HepG2 (cell line): ENCODE measurements at places on chromosomes 2 and 18.

GRCh38 chr18:59318460-59319050 lies at the start of gene CPLX4:
CPLX4 (minus strand) TSS chr18:59318649; CDS start chr18:59318462, 187 bp downstream.
- no peak for DNase-seq

DNA sequence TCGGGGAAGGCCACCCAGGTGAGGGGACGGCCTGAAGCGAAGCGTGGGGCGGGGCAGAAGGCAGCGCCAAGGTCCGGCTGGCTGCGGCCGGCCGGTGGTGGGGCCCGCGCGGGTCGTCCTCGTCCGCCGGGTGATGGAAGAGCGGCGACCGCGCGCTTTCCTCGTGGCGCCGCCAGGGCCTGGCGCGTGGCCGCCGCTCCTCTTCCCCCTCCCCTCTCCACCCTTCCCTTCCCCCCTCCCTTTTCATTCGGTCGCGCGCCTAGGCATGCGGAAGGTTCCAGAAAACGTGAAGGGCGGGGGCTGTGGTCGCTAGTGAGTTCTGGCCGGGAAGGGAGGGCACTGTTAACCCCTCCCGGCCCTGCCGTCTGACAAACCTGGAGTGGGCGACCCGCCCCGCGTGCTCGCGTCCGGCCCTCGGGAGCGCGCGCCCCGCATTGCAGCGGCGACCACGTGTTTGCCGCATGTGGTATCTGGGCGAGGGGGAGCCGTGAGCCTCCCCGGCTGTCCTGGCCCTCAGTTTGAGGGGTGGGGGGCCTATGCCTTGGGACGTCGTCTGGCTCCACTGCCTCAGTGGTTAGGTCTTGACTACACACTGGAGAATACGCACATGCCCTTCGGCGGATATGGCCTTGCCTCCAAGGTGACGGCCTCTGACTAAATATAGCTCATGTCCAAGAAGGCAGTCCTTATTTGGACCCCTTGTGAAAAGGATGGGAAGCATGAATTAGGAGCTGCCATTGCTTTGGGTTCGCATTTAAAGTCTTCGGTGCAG lies 579 bp downstream of the MAT2A start:
- peak; percentile 59 for DNase-seq

DNA sequence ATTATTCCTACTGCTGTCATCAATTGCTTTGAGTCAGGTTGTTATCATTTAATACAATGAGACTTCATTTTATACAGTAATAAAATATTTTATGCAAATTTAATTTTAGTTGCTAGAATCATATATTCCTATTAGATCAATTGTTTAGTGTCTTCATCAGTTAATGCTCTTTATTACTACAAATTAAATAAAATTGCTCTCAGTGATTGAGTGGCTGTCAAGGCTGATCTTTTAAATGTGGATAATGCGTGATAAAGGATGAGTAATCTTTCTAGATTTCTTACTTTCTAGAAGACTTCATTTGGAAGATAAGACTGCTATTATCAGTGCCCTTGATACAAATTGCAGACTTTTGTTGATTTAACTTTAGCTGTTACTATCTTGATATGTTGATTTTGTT lies 59.6 kb upstream of the CDH2 start:
- DNase-seq: no peak

DNA sequence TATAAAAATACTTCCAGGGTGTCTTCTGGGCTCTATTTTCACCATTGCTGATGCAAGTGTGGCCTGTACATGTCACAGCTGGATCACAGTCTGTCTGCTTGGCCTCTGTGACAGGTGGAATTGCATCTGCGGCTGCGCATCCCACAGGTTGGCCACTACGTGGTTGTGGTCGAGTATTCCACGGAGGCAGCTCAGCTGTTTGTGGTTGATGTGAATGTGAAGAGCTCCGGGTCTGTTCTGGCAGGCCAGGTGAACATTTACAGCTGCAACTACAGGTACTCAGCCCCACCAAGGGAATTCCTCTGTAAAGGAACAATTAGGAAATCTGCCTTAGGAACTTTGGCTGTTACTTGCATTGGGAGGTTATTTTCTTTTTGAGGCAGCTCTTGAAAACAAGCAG lies 144.5 kb downstream of the LAMA3 start:
- DNase-seq: no peak

GRCh38 chr2:242063436-242063835 lies 193.9 kb downstream of the RTP5 start:
- no peak for DNase-seq

DNA sequence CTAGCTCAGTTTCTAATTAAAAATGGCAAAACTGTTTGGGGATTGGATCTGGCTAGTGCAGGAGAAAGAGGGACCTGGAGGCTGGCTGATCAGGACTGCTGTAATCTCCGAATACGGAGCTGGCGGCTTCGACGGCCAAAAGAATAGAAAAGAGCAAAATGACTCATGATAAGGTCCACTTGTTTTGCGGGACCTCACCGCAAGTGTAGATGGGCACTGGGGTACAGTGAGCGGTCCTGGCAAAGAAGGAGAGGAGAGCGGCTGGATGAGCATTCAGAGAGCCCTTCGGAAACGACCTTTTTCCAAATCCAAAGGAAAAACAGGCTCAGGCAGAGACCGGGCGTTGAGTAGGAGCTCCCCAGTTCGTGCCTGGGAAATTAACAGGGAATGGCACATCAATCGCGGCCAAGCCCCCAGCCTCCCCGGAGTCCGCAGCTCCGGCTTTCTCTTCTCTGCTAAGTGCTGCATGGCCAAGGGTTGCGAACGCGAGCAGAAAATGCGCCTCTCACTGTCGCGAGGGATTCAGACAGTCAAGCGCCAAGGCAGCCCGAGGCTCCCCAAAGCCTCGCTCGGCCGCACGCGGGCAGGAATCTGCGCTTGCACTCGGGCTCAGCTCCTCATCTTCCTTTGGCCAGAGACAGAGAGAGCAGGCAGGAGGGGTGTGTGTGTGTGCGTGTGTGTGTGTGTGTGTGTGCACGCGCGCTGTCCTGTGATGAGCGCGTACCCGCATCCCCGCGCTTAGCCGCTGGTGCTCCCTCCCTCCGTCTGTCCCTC lies 1.8 kb downstream of the DCC start:
- DNase-seq: no peak

DNA sequence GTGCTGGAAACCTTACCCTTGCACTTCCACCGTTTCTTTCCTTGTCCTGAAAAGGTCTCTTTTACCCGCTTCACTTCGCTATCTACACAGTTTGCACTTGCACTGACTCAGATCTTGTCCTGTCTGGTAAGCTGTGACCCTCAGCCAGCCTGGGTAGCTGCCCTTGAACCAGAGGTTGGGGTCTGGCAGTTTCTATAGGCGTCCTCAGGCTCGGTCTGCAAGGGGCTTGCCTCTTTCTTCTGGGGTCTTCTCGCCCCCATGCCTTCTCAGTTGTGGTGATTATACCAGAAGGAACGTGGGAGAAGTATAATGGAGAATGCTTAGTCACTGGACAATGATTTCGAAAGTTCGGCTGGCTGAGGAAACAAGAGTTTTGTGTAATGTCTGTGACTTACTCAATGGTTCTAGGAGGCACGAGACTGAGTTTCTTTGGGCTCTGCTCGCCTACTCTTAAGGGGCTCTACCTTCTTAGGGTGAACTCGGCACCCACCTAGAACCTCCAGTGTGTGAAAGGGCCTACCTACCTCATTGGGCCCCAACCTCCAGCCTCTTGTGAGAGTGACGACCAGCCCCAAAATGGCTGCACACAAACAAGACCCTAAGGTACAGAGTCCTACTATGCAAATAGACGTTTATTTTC lies 6.9 kb upstream of the STAT1 start:
- DNase-seq: peak; percentile 71

DNA sequence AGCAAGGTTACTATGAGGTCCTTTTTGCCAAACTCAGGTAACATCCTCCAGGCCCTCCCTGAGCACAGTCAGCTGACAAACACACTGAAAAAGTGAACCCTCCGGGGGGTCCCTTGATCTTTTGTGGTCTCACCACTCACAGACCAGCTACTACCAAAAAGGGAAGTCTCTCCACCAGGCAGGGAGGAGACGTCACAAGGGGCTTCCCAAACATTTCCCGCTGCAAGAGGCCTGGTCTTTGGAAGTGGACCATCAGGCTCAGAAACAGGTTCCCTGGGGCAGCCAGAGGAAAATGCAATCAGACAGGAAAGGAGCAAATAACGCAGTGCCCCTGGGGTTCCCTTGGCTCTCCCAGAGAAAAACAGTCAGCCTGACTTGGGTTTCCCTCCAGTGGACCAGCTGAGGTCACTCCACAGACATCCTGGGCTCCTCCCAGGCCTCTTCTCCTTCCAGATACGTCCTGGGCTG lies 38.7 kb upstream of the POMC start:
- DNase-seq: no peak

DNA sequence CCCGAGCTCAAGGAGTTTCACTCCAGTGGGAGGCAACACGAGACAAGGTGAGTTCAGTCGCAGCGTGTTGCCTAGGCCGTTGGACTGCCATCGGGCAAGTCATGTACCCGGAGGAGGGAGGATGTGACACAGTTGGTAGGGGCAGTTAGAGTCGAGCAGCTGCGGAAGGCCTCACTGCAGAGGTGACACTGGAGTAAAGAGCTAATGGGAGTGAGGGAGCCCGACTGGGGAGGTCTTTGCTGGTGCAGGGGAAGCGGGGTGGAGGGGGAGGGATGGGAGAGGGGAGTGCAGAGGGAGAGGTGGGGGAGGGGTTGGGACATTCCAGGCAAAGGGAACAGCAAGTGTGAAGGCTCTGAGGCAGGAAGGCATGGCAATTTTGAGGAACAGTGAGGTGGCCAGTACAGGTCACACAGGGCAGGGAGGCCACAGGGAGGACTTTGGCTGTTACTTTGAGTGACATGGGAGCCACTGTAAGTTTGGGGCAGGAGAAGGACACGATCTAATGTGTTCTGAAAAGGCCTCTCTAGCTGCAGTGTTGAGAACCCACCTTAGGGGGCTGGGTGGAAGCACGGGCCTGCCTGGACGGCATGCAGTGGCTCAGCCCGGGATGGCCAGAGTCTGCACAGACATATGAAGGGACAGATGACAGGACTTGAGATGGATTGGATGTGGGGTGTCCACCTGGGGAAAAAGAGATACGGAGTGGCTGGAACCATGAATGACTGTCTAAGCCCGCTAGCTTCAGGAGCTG lies 61.1 kb downstream of the KCNF1 start:
- no peak for DNase-seq

DNA sequence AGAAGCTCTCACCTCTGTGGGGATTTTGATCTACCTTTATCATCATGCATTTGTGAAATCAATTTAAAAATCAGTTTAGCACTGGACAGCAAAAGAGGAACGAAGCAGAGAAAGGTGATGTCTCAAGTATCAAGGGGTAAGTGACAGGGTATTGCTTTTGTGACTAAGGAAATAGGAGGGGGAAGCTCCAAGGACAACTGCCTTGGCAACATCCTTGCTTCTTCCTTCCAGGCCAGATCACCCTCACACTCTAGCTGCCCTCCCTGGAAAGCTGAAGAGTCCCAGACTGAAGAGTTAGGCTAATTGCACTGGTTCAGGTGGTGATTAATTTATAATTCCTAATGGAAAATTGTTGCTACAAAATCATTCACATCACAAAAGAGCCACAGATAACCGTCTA lies 859.1 kb upstream of the ACVR2A start:
- DNase-seq: no peak

GRCh38 chr2:144041612-144042011 lies 478.3 kb downstream of the ZEB2 start:
- no peak for DNase-seq

- DNase-seq: no peak
Measured at GRCh38 chr18:50117863-50118262, 77.1 kb downstream of the MYO5B start.

- no peak for DNase-seq
Measured at GRCh38 chr2:66036948-66037347, 398.0 kb upstream of the MEIS1 start.

GRCh38 chr18:45627204-45627526 lies 11.9 kb downstream of the SLC14A2 start:
- DNase-seq: no peak

- DNase-seq: no peak
Measured at GRCh38 chr2:160869411-160869810, 290.8 kb upstream of the TANK start.

DNA sequence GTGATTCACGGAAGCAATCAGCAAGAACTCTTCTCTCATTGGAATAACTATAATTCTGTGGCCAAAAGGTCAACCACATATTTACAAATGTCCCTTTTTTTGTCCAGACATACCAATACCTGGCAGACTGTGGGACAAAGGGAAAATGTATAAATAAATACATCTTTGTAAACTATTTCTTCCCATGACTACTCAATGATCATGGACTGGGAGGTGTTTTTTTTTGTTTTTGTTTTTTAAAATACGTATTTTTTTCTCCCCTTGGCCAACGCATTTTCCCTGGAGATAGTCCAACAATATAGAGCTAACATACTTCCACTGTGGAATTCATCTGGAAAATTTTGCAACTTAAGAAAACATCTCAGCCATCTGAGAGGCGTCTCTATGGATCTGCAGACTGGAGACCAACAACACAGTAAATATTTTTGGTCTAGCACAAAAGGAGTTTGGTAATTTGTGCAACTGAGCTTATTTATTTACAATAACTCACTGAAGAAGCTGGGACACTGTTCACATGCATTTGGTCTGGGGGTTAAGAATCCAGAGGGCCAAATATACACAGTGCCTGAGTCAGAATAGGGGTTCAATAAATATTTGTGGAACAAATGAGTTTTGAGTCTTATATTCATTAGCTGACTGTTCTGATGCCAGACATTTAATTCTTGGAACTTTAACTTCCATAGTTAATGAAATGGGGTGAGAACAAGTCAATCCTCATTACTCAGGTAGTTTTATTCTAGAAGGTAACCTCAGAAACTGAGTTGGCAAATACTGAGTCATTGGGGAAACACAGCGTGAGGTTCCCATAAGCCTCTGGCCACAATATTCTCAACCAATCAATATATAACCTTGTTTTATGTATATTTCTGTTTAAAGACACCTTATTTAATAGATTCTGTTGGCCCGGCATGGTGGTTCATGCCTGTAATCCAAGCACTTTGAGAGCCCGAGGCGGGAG lies 36.2 kb downstream of the CCBE1 start:
- no peak for DNase-seq

DNA sequence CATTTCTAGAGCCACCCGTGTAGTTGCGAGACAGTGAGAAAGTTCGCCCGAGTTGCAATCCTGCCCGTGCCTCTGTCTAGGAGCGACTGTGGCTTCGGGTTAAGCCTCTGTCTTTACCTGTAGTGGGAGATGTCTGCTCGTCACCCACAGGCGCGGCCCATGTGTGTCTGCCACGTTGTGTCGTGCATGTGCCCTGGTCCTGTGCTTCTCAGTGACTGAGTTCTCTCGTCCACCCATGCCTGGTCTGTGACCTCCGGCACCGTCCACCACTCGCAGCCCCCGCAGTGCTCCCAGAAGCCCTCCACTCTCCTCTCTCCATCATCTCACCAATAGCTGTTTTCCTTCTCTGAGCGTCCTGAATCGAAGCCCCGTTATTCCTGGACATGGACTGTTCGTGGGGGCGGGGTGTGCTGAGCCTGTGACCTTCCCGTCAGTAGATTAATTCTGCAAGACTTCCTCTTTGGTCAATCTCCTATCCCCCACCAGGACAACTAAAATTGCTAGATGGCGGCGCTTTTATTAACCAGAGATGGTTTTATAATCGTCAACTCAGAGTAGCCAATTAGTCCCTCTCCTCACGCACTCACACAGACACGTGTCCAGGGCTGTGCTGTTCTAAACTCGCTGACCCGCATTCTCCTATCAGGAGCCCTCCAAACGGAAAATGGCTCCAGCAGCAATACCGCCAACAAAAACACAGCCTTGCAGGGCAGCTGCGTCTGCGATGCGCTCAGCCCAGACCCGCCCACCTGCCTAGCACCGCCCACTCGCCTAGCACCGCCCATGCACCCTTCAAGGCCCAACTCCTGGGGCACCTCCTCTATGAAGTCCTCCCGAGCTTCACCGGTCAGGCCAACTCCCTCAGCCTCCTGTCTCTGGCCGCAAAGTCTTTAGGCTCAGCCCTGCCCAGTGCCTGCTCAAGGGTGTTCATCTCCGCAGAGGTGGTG lies 119.4 kb downstream of the TWIST2 start:
- DNase-seq: no peak

- DNase-seq: no peak
Measured at GRCh38 chr2:140584471-140584870, 1546.3 kb downstream of the LRP1B start.
